ENCODE measurements at places on chromosomes 2 and 18.

DNA sequence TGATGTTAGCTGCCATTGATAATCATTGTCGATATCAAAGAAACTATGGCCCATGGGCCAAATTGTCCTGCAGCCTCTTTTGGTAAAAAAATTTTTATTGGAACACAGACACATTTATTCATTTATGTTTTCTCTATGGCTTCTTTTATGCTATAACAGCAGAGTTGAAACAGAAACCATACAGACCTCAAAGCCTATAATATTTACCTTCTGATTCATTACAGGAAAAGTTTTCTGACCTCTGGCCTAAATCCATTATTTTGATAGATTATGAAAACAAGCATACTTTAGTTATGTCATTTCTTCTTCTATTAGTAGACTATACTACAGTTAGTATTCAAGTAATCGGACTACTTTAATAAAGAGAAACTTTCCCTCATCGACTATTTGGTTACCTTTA lies 349.7 kb upstream of the GALNT5 start:
- DNase-seq: no peak

DNA sequence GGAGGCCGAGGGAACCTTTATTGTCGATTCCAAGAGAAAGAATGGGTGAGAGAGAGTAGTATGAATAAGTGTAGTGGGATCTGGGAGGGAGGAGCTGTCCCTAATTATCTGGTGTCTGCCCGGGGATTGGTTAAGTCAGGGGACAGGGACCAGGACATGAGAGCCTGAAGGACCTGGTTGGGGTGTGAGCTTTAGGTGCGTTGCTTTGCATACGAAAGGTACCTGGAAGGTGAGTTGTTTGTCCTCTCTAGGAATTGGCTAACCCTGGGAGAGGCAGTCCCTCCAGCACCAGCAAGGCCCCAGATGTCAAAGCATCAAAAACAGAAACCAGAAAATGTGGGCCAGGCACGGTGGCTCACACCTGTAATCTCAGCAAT lies 48.1 kb upstream of the RPL31 start:
- DNase-seq: no peak

GRCh38 chr2:199118673-199119112 lies 339.0 kb downstream of the SATB2 start:
- DNase-seq: no peak

DNA sequence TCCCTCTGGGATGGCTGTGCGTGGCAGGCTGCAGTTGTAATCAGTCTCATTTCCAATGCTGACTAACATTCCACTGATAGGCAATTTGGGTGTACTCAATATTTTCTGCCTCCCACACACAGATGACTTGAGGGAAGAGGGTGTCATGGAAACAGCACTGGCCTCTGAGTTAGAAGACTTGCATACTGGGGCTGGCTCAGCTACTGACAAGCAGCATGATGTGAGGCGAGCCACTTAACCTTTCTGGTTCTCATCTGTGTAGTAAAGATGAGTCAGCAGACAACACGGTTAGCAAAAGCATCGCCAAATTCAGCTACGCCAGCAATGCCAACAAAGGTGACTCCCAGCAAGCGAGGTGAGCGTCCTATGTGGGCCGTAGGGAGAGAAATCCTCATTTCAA lies 73.5 kb downstream of the COLEC12 start:
- DNase-seq: no peak

DNA sequence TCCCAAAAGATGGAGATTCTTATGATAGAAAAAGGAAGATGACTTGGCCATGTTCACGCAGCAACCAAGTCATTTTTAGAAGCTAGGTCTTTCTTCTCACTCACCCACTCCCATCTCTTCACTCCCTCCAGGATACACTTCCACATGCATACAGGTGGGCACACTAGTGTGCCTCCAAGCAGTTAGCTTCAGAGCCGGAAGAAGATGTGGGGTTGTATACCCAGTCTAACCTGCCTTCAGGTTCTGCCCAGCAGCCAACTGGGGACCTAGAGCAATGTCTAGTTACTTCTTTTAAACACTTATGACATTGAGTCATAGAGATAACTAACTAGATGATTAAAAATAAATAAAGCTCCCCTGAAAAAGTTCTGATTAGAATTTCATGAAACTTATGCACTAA lies 21.8 kb upstream of the TANK start:
- DNase-seq: no peak

- no peak for DNase-seq
Measured at GRCh38 chr2:41314511-41315070, 733.2 kb upstream of the PKDCC start.
